T47D (cell line): ENCODE measurements at places on chromosomes 11 and 22.
A peak's percentile ranks its signal among the peaks of the same experiment; 100 is the strongest.

DNA sequence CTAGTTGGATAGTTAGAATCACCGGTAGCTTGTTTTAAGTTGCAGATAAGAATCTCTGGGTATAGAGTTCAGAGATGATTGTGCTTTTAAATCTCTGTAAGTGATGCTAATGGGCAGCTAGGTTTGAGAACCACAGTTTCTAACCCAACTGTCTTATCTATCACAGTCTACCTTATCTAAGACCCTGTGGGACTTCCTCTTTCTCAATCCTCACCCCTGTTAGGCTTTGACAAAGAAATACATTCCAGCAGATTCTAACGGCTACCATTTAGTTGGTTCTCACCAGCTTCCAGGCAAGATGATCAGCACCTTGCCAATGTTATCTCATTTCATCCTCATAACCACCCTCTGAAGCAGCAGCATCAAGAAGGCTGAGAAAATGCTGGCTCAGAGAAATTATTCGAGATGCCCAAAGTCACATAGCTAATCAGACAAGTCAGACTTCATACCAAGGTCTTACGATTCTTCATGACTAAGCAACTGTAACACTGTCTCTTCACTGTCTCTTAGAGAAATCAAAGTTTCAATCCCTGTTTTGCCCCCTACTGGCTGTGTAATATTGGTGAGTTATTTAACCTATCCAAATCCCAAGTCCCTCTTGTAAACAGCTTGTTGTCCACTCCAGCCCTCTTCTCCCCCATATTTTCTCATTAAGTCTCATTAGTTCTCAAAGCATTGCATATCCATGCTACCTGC lies 192.4 kb upstream of the API5 start:
- no peak for DNase-seq

DNA sequence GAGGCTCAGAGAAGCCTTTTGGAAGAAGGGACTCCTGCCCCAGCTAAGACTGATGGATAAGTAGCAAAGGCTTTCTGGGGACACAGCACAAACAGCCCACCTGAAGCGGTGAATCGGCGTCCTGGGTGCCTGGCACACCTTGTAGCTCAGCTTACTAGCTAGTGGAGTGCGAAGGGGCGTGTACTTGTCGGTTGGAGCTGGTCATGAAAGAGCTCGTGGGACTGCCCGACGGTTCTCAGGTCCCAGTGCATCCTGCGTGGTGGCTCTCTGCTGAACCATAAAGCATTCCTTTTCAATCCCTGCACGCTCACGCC lies 690 bp upstream of the UVRAG start:
- no peak for DNase-seq

GRCh38 chr11:110098645-110099044 lies 5.5 kb downstream of the ZC3H12C start:
- DNase-seq = peak; percentile 79

DNA sequence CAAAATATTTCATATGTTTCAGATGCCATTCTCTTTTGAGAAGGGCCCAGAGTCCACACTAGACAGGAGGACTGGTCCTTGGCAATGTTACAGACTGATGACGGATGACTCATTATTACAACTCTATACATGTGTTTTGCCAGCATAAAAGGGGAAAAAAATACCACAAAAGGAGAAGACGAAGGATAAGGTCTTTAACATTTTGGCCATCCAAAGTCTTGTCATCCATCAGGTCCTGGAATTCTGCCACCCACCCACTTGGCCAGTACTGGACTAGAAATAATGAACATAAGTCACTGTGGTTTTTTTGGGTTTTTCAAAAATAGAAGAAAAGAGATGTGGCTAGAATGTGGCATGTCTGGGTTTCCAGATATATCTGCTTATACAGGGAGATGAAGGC lies 57.7 kb upstream of the BDNF start:
- no peak for DNase-seq

DNA sequence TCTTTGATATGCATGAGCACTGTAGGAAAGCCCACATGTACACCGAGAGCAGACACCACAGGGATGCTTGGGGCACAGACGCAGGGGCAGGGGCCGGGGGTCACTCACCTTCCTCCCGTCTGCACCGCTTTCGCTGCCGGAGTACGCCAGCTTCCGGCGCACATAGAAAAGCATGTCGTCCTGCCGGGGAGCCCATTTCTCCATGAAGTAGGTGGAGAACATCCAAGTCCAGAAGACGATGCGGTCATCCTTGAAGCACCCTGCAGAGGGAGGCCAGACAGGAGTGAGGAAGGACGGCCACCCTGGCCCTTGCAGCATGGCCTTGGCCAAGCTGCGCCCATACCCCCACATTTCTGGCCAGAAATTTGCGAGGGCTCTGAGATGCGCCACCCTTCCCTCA lies 28.8 kb downstream of the KIAA0930 start:
- DNase-seq = no peak

GRCh38 chr22:36430863-36431262 lies 43.1 kb upstream of the MYH9 start:
- no peak for DNase-seq

- DNase-seq = peak; percentile 27
These were observed 120.9 kb downstream of the ME3 start for GRCh38 chr11:86551288-86552092.

- DNase-seq = no peak
These were observed 62.9 kb downstream of the JAM3 start for GRCh38 chr11:134131628-134132244.

DNA sequence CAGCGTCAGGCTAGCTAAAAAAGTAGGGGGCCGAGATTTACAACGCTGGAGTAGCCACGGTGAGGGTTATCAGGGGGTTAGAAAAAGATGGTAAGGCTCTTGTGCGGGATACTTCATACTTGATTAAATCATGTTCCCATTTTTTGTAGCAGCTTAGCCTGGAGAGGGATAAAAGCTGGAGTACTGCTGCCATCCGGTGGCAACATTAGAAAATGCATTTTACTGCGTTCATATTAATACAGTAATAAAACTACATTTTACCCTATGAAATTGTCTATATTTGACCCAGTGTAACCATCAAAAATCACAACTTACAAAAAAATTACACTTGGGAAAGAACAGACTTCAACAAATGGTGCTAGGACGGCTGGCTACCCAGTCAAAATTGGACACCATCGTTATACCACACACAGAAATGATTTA lies 17.3 kb downstream of the RPUSD4 start:
- peak; percentile 84 for DNase-seq

DNA sequence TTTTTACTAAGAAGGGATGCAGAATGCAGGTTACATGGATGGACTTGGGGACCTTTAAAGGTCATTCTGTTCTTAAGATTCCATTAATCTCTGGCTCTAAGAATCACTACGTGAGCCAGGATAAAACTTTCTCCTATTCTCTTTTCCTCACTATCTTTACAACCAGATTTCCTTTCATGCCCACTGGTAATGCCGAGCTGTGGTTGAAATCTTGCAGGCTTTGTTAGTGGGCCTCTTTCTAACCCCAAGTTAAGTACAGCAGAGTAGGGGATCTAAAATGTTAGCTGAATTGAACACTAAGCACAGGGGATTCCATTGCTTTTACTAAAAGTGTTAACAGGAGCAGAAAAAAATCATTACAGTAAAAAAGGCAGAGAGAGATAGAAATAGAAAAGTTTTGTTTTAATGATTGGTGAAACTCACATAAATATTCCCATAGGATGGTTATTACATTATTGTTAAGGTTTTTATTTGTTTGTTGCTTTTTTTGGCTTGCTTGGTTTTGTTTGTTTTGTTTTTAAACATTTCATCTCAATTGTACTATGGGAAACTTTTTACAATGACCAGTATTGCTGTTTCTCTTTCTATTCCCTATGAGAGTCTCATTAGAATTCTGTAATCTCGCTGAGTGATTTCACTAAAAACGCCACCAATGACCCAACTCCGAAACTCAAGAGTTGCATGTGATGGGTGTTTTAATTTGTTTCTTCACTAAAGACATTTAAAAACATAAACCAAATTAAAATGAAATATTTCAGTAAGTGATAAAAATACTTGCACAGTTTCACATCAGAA lies 54.1 kb upstream of the HTATIP2 start:
- no peak for DNase-seq

- no peak for DNase-seq
These were observed 25.5 kb downstream of the UBASH3B start for GRCh38 chr11:122681070-122681469.

DNA sequence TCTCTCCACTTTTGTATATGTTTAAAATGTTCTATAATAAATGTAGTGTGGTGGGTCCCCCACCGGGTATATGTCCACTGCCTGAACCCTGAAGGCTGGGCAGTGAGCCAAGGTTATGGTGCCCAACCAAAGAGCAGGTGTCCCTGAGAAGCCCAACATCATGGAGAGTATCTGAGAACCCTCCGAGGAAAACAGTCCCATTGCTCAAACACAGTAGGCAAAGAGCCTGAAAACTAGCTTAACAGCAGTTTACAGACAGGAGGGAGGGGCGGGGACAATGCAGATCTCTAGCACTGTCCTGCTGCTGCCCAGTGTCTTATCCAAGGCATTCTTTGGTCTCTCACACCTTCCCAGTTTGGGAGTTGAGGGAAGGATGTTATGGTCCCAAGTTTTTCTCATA lies 91.0 kb downstream of the TMPRSS5 start:
- DNase-seq = no peak

- DNase-seq = no peak
These were observed 540.9 kb downstream of the TBC1D22A start for GRCh38 chr22:47303161-47303890.
